ENCODE measurements at places on chromosomes 2 and 18.

GRCh38 chr2:328761-329160 lies 40.9 kb upstream of the ALKAL2 start:
- DNase-seq, result no peak

- DNase-seq, result no peak
Measured at GRCh38 chr2:201858281-201859184, 52.2 kb downstream of the CDK15 start.

DNA sequence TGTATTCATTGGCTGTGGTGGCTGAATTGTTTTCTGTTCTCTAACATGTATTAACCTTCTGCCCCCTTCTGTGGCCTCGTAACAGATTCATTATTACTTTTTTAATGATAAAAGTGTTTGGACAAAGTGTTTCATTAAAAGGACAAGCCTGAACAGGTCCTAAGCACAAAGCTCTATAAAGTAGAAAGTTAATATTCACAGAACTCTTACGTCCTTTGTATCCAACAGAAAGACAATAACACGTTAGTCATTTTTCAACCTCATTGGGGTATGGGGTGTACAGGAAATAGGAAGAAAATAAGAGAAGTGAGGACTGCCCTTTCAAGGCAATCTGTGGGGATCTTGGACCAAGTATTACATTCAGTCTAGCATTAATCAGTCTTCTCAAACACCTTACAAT lies 105.5 kb upstream of the RGPD4 start:
- no peak for DNase-seq

GRCh38 chr2:234981197-234982095 lies 29.6 kb downstream of the SH3BP4 start:
- peak; percentile 98 for DNase-seq

- peak; percentile 38 for DNase-seq
Measured at GRCh38 chr2:237744613-237745249, 53.8 kb upstream of the RBM44 start.

DNA sequence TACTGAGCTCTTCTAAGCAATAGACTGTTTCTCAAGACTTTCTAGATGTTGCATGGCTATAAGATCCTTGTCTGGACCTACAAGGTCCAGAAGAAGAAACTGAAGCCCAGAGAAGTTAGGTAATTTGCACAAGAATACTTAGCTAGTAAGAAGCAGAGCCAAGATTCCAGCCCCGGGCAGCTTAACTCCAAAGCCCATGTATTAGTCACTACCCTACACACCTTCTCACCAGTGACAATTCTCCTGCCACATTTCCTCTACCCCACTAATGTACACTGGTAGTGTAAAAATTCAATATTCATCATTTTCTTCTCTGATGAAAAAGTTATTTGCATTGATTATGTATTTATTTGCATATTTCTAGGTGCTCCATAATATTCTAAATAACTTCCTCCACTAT lies 95.5 kb upstream of the CREB1 start:
- no peak for DNase-seq

DNA sequence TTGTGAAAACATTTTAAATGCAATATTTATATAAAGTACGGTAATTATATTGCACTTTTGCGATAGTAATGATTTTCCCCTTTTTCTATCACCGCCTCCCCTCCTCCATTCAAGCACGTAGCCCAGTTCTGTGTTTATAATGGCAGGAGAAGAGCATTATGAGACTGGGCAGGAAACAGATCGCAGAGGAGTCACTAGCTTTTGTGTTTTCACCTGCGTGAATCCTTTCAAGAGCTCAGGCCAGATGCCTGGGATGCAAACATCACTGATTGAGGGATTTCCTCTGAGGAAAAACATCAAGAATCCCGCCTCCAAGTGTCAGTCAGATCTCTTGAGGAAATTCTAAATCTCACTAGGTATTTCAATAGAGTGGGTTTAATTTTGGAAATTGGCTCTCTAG lies 178.4 kb upstream of the FN1 start:
- no peak for DNase-seq

- DNase-seq, result no peak
Measured at GRCh38 chr2:120772261-120772660, 36.6 kb downstream of the GLI2 start.

DNA sequence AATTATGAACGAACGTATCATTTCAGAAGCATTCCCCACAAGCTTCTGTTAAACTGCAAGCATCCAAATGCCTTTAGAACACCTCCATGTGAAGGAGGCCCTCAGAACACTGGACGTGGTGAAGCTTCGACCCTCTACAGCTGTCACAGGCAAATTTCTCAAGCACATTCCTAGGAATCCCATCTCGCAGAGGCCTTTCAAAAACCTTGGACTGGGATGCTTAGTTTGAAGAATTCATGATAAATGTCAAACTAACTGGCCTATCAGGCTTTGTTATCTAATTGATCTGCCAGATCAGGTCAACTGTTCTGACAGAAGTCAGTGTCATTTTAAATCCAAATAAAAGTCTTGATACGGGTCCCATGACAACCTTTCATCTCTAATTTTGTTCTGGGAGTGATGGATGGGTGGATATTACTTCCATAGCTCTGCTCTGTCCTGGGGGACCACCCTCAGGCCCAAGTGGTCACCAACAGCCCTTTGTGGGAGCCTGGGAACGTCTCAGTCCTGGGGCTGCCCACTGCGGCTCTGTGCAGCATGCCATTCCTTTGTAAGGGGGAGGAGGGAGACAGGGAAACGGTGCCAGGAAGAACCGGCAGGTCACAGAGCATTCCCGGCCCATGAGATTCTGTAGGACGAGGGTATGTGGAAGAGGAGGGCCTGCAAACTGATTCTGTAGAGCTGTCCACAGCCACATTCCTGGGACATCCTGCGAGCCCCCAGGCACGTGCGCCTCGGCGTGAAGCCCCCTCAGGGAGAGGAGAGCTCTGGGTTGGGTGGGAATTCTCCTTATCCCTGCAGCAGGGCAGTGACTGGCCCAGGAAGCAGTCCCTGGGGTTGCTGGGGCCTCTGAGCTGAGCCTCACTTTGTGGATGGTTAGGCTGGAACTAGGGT lies 59.1 kb upstream of the PXDN start:
- DNase-seq, result no peak

DNA sequence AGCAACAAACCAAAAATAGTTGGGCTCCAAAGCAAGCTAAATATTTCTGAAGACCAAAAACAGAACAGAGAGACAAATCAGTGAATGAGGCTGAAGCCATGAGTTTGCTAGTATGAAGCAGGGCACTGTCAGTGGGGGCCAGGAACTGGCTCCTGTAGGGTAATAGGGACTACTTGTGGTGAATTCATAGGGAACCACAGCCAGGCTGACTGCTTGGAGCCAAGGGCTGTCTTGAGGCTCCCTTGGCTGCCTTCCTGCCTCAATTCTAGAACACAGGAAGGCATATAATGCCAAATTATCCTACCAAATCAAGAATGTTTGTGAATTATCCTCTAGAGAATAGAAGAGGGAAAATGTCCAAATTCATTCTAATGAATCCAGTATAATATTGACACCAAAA lies 406.0 kb downstream of the CCDC85A start:
- DNase-seq, result no peak

DNA sequence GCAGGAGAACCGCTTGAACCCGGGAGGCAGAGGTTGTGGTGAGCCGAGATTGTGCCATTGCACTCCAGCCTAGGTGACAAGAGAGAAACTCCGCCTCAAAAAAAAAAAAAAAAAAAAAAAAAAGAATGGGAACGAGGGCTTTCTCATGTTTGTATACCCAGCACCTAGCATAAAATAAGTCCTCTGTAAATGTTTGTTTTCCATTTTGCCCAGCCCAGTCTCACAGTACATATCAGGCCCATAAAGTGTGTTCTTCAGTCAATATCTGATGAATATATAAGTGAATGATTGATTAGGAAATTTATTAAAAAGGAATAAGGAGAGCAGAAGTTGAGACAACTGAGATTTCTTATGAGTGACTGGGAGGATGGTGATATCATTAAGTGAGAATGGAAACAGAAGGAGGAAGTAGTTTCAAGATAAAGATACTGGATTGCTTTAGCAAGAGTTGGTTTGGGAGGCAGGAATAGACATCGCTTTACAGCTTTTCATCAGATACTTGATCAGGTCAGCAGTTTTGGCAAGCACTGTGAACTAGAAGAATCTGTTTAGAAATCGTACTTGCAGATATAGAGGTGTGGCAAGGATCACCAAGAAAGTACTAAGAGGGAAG lies 327.5 kb downstream of the KIAA1328 start:
- DNase-seq, result no peak

GRCh38 chr2:63488118-63488713 lies 100.1 kb downstream of the WDPCP start:
- DNase-seq, result peak; percentile 37

GRCh38 chr2:77977471-77978063 lies 455.4 kb upstream of the LRRTM4 start:
- no peak for DNase-seq

- DNase-seq, result no peak
Measured at GRCh38 chr2:44906972-44907371, 34.5 kb upstream of the SIX3 start.
